ENCODE measurements at places on chromosomes 2 and 18.

GRCh38 chr2:46303822-46304221 lies 6.6 kb downstream of the EPAS1 start:
- no peak for DNase-seq

DNA sequence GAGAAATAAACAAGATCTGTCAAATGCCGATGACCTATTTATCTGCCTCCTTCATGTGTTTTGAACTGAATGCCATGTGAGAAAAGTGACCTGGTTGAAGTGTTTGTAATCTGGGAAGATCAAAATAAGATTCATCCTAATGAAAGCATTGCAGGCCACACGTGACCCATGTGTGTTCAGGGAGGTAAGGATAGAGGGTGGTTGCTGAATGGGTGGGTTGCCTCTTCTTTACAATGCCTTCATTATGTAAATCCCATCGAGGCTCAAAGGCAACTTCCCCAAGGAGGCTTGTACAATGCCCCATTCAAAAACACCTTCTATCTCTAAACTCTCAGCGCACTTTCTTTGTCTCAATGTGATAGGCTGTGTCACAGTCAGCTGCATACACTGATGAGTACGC lies 273.1 kb downstream of the LRATD1 start:
- DNase-seq = no peak

GRCh38 chr2:4465671-4466070 lies 762.3 kb downstream of the DCDC2C start:
- DNase-seq = no peak

GRCh38 chr2:5749347-5749746 lies 57.2 kb downstream of the SOX11 start:
- DNase-seq = no peak

DNA sequence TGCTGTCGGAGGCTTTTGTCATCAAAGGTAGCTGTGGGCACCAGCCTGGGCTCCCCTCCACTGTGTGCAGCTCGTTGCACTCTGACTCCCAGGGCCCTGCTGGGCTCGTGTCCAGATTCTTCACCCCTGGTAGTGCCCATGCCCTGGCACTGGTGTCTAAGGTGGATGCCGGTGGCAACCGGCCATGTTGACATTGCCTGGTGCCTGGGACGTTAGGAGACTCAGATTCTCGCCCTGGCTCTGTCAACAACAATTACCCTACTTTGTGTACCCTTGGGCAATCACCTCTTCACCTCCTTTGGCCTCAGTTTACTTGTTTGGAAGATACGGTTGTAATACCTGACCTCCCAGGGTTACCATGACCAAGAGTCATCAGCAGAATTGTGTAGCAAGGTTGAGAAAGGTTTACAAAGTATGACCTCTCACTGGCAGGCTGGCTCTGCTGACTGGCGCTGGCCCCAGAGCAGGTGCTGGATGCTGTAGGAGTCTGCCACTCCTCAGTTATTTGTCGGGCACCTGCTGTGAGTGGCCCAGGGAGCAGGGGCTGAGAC lies 41.5 kb upstream of the MCFD2 start:
- DNase-seq = no peak

GRCh38 chr2:139079311-139079710 lies 299.1 kb upstream of the NXPH2 start:
- DNase-seq = no peak

DNA sequence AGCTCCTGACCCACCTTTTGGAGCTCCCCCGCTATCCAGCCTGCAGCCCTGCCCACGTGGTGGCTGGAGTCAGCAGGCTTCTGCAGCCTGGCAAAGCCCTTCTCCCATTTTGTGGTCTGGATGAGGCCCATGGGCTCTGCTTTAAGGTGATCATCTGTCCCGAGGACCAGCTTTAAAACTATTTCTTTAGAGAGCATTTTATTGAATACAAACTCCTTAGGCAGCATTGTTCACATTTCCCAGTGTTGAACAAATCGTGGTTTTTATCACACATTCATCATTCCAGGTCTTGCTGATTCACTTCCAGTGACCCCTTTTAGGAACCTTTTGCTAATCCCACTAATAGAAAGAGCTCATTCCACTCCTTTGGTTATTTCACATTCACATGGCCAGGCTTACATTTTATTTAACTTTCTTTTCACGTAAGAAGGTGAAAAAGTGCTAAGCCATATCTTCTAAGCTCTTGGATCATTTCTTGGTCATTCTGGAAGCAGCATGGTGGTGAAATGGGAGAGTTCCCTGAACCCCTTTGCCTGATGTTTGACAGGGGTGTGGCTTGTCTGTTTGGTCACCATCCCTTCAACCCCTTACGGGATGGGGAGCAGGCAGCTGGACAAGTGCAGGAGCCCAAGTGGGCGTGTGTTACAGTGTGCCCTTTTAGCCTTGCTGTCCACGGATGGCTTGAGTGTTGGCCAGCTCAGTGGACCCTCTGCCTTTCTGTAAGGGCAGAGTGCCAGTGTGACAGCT lies 80.4 kb upstream of the RAPGEF4 start:
- no peak for DNase-seq

DNA sequence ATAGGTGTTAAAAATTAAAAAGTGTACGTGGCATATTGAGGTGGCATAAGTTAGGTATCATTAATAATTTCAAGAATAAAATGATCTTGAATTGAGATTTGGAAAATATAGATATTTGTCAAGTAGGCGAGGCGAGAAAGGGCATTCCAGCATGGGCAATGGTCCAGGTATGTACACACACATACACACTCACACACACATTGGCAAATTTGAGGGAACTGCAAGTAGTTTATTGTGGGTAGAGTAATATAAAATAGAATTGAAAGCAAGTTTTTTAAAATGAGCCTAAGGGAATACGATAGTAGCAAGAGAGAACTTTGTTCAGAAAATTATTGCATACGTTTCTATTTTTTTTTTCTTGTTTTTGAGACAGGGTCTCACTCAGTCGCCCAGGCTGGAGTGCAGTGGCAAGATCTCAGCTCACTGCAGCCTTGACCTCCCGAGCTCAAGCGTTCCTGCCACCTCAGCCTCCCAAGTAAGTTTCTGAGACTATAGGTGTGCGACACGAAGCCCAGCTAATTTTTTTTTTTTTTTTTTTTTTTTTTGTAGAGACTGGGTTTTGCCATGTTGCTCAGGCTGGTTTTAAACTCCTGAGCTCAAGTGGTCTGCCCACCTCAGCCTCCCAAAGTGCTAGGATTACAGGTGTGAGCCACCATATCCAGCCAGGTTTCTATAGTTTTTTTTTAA lies 96.7 kb upstream of the SLC39A10 start:
- no peak for DNase-seq

DNA sequence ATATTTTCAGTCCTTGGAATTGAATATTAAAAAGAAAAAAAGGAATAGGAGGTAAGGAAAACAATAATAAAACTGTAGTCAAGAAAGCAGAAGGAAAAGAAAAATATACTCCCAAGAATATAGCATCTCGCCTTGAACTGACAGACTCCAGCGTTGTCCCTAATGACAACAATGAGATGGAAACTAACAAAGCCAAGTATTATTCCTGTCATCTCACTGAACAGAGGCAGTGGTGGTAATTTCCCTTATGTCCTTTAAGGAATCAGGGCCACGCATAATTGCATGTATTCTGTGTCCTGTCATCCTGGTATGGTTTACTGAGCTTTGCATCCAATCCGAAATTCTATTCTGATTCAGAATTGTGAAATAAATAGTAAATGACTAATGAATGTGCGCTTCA lies 158.9 kb downstream of the LRRTM4 start:
- DNase-seq = no peak

GRCh38 chr2:30622452-30622851 lies 175.4 kb downstream of the LCLAT1 start:
- no peak for DNase-seq

GRCh38 chr2:129748250-129748649 lies 231.2 kb upstream of the RAB6C start:
- no peak for DNase-seq

GRCh38 chr2:47307066-47307465 lies 95.9 kb upstream of the MSH2 start:
- DNase-seq = no peak

DNA sequence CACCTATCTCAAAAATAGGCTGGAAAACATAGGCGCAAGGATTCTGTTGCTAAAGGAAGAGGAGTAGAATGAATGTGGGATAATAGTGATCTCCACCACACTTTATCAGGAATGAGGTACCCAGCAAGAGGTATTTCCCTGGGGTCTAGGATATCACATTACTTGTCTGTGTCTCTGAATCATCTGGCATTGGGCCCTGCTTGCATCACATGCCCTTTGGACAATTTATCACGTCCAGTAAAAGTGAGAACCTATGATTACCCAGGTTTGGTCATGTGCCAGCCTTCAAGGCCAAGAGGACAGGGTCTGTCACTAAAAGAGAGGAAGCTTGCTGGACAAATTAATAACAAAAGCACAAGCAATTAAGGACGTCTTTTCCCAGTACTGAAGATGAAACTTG lies 11.4 kb upstream of the TRAPPC8 start:
- no peak for DNase-seq

DNA sequence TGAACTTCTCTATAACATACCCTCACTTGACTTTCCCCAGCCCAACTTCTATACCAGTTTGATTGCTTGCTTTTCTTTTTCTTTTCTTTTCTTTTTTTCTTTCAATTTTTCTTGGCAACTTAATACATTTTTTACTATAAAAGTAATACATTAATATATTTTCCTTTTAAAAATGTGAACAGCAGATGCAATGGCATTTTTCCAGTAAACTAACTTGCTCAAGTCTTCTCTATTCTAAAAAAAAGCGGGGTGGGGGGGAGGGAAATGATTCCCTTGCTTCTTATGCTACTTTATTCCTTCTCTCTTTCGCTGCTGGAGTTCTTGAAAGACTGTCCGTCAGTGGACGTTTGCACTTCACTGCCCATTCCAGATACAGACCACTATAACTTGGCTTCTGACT lies 70.5 kb downstream of the RBMS1 start:
- no peak for DNase-seq

DNA sequence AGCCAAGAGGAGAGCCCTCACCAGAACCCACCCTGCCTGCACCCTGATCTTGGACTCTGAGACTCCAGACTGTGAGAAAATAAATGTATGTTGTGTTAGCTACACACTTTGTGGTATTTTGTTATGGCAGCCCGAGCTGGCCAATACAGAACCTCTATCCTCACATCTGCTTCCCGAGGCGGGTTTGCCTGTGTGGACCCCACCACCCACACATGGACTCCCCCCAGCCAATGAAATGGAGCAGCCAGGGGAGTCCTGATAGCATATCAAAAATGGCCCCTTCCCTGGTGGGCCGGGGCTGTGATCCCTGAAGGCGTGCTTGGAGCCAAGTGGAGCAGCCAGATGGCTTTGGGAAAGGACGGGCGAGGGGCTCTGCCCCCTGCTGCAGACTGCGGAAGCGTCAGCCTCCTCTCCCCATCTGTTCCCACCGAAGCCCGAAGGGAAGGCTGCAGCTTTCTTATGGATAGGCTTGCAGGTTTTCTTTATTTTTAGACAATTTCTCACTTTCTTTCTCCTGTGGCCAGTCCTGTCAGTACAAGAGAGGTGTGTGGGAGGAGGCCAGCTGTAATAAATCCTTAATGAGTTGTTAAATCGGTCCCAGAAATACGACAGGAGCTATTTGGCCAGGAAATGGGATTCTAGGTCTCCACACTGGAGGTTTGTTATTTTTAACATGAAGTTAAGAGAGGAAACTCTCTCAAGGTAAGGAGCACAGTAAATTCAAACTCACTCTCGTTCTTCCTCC lies 34.4 kb downstream of the TEX51 start:
- no peak for DNase-seq

DNA sequence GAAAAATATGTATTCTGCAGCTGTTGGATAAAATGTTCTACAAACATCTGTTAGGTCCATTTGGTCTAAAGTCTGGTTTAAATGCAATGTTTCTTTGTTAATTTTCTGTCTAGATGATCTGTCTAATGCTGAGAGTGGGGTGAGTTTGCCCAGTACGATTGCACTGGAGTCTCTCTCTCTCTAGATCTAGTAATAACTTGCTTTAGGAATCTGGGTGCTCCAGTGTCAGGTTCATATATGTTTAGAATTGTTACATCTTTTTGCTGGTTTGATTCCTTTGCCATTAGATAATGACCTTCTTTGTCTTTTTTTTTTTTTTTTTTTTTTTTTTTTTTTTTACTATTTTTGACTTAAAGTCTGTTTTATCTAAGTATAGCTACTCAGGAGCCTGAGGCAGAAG lies 10.4 kb downstream of the GCC2 start:
- no peak for DNase-seq

DNA sequence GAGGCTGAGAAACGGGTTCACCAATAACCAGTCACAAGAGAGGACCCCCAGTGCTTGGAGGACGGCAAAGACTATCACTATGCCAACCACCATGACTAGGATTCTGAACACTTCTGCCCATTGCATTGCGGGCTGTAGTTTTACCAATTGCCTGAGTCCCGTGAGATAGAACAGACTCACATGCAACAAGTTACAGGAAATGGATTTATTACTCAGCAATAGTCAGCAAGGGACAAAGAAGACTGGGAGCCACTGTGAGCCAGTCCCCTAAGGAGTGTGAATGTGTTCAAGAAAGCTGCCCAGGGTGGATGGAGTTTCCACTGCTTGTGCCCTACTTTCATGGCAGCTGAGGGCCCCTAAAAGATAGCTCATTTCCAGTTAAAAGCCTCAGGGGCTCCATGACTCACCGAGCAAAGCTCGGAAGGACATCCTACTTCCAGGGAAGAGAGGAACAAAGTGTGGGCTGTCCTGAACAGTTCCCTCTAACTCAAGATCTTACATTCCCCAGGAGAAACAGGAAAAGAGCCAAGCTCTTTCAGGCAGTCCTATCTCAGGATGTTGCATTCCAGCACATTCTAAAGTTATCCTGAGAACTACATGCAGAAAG lies 54.4 kb downstream of the SLC4A3 start:
- no peak for DNase-seq

DNA sequence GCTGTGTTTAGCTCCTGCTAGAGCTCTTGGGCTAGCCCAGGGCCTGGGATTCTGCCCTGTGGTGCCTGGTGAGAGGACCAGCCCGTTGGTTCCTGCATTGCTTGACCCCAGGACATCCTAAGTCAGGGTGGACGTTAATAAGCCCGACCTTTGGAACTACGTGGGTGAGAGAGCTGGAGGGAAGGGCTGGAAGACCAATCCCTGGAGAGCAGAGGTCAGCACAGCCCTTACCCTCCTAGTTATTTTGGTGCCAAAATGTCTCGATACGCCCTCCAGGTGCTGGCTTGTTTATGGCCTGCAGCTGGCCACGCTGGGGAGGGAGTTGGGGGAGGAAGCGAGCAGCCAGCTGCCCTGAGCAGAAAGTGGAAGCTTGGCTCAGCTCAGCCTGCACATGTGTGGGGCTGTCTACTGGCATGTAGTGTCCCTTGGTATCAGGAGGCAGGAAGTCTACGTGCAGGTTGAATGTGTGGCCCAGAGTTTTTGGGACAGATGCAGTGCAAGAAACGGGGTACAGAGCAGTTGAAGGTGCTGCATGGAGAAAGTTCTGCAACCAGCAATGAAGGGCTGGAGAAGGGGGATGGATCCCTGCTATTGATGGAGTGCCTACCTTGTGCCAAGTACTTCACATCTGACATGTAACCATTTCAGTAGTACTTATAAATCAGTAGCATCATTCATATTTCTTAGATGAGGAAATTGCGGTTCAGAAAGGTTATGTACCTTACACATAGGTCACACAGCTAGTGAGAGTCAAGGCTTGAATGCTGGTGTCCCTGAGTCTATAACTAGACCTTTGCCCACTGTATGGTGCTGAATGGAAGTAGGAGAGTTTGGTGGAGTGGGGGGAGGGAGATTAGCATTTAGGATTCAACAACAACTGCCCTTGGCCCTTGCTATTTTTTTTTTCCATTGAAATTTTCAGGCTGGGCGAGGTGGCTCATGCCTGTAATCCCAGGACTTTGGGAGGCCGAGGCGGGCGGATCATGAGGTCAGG lies 5.0 kb upstream of the DGKD start:
- no peak for DNase-seq

GRCh38 chr2:119422360-119423107 lies 9.1 kb upstream of the TMEM37 start:
- no peak for DNase-seq

All from CD4-positive, alpha-beta T cell treated with Interleukin-17A for 1 hour (primary cell).